Stimulated activated CD8-positive, alpha-beta memory T cell treated with anti-CD3 and anti-CD28 coated beads, Interleukin-15, amount 100 ng/mL, for 4 hours (primary cell): ENCODE measurements at places on chromosomes 1 and 21.

DNA sequence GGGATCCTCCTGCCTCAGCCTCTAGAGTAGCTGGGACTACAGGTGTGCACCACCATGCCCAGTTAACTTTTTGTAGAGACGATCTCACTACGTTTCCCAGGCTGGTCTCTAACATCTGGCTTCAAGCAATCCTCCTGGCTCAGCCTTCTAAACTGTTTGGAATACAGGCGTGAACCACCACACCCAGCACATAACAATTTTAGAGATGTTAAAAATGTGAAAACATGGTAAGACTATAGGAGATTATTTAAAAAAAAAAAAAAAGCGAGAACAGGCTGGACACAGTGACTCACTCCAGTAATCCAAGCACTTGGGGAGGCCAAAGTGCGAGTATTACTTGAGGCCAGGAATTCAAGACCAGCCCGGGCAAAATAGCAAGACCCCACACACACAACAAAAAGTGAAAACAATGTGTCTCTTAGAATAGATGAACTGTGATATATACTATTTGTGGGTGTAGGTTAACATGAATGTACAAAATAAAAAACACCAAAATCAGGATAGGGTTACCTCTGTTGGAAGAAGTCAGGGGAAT is 19.6 kb downstream of the CCDC18 start:
- no peak for DNase-seq

- no peak for DNase-seq
Measured at GRCh38 chr1:33610391-33610790, 137.9 kb downstream of the ZSCAN20 start.

GRCh38 chr1:198444792-198445191 is 95.7 kb downstream of the ATP6V1G3 start:
- no peak for DNase-seq

DNA sequence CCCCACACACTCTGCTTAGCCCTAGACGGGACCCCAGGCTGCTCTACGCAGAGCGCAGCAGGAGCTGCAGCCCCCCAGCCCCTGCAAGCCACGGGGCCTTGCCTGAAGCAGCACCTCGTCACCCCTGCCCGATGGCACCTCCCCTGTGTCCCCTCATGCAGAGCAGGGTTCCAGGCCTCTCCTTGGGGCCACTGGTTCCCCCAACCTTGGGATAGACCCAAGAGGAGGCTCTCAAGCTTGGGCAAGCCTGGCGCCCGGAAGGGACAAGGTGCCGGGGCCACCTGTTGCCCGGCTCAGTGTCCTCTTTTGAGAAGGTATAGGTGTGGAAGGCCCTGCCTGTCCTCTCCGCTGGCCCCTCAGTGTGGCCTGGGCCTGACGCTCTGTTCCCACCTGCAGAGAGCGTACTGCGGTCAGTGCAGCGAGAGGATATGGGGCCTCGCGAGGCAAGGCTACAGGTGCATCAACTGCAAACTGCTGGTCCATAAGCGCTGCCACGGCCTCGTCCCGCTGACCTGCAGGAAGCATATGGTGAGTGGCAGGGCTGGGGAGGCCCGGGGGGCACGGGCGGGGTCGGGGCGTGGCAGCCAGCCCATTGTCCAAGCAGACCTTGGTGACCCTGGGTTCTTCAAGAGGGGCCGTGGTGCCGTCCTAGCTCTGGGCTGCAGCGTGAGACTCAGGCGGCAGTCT is 50.6 kb downstream of the FAAP20 start:
- no peak for DNase-seq

DNA sequence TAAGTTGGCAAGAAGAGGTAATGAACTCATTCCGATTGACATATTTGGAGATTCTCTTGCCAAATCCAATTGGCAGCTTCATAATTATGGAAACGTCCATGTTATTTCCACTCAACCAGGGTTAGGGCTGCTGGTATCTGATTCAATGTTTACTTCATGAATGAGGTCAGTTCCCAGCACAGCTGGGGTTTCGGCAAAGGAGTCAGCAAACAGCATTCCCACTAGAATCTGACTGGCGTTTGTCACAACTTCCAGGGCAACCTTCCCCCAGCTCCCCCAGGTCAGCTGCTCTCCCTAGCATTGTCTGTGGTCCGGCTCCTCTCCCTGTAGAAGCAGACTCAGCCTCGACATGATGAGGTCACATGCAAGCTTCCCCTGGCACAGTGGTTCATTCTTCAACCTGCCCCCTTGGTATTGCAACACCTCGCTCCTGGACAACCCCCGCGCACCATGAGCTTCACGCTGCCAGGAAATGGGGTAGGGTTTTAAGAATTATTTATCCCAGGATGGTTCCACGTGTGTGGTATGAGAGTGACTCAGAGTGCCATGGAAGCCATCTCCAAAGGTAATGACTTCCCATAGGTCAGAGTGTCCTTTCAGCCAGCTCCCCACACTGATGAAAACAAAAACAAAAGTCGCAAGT is 100.7 kb upstream of the SLC25A33 start:
- no peak for DNase-seq

DNA sequence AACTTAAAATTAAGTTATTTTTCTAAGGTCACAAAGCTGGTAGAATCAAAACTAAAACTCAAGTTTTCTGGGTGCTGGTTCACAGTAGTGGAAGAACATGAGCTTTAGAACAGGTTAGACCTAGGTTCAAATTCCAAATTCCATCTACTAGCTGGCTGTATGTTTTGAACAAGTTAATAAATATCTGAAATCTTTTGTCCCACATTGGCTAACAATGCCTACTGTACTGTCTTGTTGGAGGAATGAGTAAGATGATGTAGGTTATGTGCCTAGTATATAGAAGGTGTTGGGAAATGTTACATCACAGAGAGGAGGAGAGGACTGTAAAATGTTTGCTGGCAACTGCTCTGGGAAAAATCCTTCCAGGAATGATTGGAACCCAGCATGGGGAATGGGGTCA is 14.0 kb upstream of the CD247 start:
- DNase-seq = no peak

DNA sequence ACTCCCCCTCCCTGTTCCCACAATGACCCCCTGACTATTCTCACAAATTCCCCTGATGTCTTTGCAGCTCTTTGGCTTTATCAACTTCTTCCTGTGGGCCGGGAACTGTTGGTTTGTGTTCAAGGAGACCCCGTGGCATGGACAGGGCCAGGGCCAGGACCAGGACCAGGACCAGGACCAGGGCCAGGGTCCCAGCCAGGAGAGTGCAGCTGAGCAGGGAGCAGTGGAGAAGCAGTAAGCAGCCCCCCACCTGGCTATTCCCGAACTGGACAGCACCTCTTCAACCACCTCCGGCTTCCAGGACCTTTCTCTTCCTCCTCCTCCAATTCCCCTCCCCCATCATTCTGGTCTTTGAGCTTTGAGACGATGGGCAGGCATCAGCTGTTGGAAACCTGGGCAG is 4.4 kb upstream of the ATXN7L2 start:
- no peak for DNase-seq
